ENCODE measurements at places on chromosomes 3 and 15. TPM values are rescaled to one million over a fixed set of nuclear protein-coding genes. Genes with fewer than 3 reads are reported as not detected.

ZBTB20 gene
- total RNA-seq = 222 TPM

PLOD2 gene
- total RNA-seq = 171 TPM

- no peaks in the 10 kb centered on the region for H3K4me1 ChIP-seq
- no peaks in the 10 kb centered on the region for H3K27me3 ChIP-seq
- DNase-seq = no peak
- H3K36me3 ChIP-seq = no peaks in the 10 kb centered on the region
Observed at GRCh38 chr3:18481946-18482548, 56.9 kb upstream of the SATB1 start.

DNA sequence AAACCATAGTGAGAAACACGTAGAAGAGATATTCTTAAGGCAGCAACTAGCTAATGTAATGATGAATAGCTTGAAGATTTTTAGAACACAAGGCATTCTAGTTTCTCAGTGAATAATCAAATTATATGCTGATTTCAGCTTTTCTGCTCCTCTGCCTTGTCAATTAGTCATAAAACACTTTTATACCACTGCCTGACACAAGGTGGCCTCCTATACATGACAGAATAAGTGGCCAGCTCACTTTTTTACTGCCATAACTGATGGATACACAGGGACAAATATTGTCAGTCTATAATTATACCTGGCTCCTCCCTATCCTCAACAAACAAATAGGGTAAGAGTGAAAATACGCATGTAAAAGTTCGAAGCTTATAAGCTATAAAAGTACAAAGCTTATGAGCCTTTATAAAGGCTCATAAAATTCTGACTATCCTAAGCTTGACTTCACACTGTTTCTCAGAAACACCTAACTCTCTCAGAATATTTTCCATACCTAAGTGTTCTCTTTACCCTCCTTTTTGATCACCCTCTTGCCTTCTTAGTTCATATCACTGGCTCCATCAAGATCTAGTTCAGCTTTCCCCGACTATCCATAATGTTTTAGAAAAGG, 81.6 kb downstream of the HERC1 start:
- H3K27ac ChIP-seq = peak overlapping the region; percentile 50
- H3K36me3 ChIP-seq = no peaks in the 10 kb centered on the region
- DNase-seq = peak; percentile 29
- no peak overlapping the region for H3K4me3 ChIP-seq
- H3K27me3 ChIP-seq = no peaks in the 10 kb centered on the region

DNA sequence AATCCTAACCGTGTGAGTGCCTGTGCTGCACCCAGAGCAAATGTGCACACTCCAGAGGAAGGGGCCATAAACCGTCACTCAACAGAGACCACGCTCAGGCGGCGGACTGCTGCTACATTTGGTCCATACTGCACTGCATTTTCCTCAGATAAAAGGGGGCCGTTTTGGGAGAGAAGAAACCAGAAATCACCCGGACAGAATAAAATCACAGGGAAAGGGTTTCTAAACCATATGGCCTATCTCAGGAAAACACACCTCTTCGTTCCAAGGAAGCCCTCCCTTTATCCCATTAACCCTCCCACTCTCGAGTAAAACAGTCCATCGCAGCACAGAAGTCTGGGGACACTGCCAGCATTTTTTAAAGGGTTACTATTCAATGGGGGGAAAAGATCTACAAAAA, 7.6 kb downstream of the IL17RD start:
- no peaks in the 10 kb centered on the region for H3K27me3 ChIP-seq
- no peak for DNase-seq
- peaks cover 4% of the 10 kb centered on the region for H3K4me1 ChIP-seq
- H3K36me3 ChIP-seq = no peaks in the 10 kb centered on the region
- H3K4me3 ChIP-seq = no peak overlapping the region
